ENCODE measurements at places on chromosomes 7 and 10. TPM values are rescaled to one million over a fixed set of nuclear protein-coding genes. Genes with fewer than 3 reads are reported as not detected.

GFRA1 gene
- 50.1 TPM for polyA plus RNA-seq

ZPBP gene
- 0.38 TPM for polyA plus RNA-seq

VIPR2 gene
- 10.0 TPM for polyA plus RNA-seq

MYL7 gene
- 4.5 TPM for polyA plus RNA-seq

- DNase-seq, result no peak
These were observed 277.1 kb upstream of the POM121L12 start for GRCh38 chr7:52758356-52758755.

- DNase-seq, result no peak
These were observed 43.5 kb downstream of the TRRAP start for GRCh38 chr7:98921608-98922372.

GRCh38 chr7:15305002-15305600 is 256.7 kb downstream of the AGMO start:
- peak; percentile 12 for DNase-seq

GRCh38 chr10:43078986-43079273 is 2.1 kb downstream of the RET start:
- DNase-seq, result no peak

DNA sequence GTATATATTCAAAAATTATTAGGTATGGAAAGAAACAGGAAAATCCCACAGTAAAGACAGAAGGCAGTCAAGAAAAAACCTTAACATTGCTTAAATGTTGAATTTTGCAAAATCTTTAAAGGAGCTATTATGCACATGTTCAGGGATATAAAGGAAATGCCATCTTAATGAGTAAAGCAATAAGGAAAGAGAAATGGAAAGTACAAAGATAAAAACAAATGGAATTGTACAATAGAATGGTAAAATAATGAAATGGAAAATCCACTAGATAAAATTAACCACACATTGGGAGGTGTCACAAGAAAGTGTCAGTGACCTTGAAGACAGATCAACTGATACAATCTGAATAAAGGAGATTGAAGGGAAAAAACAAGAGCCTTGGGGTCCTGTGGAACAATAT is 82.0 kb downstream of the KIF20B start:
- DNase-seq, result no peak

GRCh38 chr7:85159003-85159402 is 27.9 kb downstream of the SEMA3D start:
- no peak for DNase-seq
